Cardiac fibroblast (primary cell): ENCODE measurements at places on chromosomes 4 and X.

- DNase-seq = peak; percentile 45
Measured at GRCh38 chr4:142292231-142292630, 553.9 kb downstream of the INPP4B start.

- DNase-seq = peak; percentile 72
Measured at GRCh38 chrX:45803383-45803921, 602.8 kb upstream of the DIPK2B start.

DNA sequence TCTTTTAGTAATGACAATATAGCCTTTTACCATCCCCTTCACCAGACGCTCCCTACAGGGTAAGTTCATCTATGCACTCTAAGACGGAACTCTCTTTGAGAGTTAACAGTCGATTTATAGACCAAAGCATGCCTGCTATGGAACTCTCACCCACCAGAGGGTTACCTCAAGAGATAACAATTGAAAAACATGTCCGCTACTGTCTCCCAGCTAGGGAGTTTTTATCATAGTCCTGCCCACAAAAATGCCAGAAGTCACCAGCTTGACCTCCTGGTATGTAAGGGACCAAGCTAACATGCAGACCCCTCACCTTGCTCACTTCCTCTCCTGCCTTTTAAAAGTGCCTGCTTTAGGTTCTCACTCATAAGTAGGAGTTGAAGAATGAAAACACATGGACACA, 16.7 kb upstream of the YTHDC1 start:
- no peak for DNase-seq

DNA sequence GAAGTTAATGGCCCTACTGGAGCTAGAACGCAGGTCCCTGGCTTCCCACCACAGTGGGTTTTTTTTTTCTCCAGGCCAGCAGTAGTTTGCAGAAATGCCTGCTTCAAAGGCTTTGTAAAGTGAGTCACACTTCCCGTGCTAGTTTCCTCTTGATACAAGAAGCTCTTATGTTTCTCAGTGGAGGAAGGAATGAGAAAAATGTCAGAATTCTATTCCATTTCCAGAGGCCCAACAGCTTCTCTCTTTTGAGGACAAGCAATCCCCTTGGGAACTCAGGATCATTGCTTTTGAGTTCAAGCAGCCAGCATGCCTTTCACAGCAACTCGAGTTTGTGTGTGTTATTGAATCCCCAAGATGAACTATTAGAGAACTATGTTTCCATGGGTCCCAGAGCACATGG, 134.3 kb downstream of the GUCY2F start:
- DNase-seq = peak; percentile 79

DNA sequence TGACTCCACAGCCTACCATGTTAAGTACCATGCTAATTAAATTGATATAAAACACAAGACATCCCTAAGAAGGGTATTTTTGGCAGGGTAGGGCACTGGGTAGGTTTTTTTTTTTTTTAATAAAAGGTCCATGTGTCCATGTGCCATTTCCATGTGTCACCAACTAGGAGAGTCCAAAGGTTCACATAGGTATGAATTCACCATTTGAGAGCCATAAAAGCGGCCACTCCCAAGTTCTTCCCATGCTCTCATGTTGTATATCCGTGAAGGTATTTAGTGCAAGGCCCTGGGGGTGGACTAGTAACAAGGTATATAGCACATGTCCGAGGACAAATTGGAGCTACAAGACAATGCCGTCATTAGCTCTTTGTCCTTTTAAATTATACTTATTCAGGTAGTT, 107.3 kb downstream of the PDE5A start:
- no peak for DNase-seq

GRCh38 chr4:110049951-110050925, 137.6 kb downstream of the EGF start:
- peak; percentile 63 for DNase-seq

DNA sequence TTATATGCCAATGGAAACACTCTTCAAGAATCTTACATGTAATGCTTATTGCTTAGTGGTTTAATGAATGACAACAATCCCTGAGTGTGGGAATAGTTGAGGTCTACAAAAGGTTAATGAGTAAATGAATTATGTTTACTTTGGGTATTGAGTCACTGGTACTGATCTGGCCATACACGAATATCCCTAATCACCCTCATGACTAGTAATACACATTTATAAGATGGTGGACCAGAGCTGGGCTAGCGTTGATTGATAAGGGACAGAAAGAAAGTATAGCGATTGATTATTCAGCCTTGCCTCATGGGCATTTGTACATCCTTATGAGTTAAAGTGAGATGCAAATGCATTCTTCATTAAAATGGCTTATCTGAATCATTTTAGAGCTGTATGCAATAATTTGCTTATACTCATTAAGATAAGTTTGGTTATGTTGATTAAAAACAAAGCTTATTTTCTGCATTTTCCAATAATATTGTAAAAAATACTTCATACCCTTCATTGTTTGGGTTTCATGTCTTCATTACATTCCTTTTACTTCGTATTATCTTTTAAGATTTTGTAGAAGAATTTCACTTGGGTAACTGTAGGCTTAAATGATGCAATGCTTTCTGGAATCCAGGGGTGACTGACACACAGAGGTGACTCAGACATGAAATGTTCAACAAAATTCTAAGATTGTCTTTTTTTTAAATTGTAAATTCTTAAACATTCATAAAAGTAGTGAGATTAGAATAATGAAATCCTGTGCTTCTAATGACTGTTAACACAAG, 47.4 kb downstream of the FGF2 start:
- peak; percentile 85 for DNase-seq

- DNase-seq = no peak
Measured at GRCh38 chrX:49060914-49061313, 2.1 kb downstream of the CCDC120 start.

GRCh38 chr4:3709061-3709845, 56.9 kb upstream of the ADRA2C start:
- DNase-seq = no peak

- DNase-seq = peak; percentile 59
Measured at GRCh38 chr4:158722291-158722916, 792 bp downstream of the PPID start.

GRCh38 chrX:48689208-48689920, 5.8 kb downstream of the WAS start:
- DNase-seq = no peak

DNA sequence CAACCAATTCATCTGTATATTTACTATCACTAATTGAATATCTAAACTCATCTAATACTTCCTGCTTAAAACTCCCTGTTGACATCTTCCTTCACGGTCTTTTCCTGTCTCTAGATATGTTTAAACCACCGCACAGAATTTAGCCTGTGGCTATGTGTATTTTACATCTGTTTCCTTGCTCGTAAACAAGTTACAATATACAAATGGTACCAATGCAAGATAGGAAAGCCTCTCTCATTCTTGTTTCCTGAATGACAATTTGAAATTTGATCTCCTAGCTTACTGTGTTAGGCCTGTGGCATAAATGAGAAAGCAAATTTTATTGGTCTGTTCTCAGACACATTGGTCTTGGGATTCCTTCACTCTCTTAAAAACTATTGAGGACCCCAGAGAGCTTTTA, 89.7 kb upstream of the PCDH7 start:
- DNase-seq = no peak

DNA sequence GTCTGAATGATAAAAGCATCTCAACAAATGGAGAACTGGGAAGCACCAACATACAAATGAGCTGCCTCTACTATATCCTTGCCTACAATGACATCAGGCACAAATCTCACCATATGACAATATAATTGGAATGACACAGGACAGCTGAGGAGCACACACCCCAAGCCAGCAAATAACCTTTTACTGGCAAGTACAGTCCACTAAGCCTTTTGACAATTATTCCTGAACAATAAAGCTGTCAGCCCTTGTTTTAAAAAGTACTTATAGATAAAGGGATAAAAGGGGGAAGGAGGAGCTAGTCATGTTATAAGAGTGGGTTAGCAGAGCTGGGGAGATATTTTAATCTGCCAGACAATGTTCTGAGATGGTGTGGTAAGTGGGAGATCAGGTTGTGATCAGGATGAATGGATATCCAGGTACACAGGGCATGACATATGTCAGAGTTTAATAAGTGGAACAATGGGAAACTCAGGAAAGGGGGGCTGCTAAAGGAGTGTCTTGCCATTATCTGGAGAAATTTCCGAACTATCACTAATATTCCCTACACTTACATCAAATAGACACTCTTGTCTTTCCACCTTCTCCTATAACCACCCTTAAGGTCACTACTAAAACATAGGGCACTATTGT, 127.6 kb downstream of the GPC3 start:
- DNase-seq = no peak

DNA sequence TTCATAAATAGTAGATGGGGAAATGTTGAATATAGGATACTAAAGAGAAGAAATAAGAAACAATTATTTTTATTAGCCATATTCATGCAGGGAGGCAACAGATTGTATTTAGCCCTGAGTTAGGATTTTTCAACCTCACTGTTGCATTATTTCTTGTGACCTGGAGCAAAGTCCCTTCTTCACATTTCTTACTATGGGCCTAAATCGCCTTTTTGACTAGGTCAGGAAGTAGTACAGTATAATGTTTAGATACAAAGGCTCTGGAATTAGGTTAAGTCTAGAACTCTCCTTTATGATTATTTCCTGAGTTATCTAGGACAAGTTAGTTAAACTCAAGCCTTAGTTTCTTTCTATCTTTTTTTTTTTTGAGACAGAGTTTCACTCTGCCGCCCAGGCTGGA, 88.0 kb downstream of the FRYL start:
- no peak for DNase-seq

DNA sequence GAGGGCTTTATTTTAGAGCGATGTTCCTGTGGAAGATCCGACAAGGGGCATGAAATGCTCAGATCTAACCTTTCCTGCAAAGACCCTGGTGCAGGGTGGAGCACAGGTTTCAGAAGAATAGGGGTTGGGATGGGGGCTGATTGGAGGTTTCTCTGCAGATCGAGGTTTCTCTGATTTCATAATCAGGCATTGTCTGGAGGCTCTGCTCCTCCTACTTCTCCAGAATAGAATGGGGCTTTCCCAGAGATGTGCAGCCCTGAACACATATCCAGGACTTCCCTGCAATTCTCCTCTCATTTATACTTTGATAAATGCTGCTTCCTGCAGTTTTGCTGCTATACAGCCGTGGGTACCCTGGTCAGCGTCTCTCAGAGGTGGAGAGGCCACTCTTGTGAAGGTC, 397.6 kb upstream of the BOD1L1 start:
- no peak for DNase-seq

- DNase-seq = no peak
Measured at GRCh38 chr4:14152834-14153519, 525.5 kb upstream of the BOD1L1 start.

- peak; percentile 98 for DNase-seq
Measured at GRCh38 chr4:48340965-48341775, at the start of gene SLAIN2. Gene SLAIN2 (plus strand): TSS chr4:48341529. CDS start chr4:48341740, 211 bp downstream.

- no peak for DNase-seq
Measured at GRCh38 chr4:5157791-5158770, 106.8 kb downstream of the STK32B start.
